ENCODE measurements at places on chromosomes 13 and 19.

DNA sequence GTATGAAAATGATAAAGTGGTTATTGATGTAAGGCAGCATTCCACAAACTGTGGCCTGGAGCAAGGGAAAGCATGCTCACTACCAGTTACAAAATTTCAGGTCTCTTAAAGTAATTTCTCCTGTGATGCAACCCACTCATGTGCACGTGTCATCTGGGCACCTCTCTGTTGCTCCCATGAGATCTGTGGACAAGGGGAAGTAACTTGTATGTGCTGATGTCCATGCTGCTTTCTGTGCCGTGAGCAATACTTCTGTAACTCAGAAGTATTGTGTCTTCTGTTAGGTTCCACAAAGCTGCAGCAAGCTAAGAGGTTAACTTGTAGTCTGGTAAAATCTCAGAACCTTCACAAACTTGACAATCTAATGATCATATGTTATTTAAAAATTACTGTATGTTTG lies 930.0 kb upstream of the SLITRK6 start:
- peak; percentile 17 for DNase-seq

- DNase-seq: no peak
Measured at GRCh38 chr19:1868971-1869370, 5.6 kb upstream of the KLF16 start.

DNA sequence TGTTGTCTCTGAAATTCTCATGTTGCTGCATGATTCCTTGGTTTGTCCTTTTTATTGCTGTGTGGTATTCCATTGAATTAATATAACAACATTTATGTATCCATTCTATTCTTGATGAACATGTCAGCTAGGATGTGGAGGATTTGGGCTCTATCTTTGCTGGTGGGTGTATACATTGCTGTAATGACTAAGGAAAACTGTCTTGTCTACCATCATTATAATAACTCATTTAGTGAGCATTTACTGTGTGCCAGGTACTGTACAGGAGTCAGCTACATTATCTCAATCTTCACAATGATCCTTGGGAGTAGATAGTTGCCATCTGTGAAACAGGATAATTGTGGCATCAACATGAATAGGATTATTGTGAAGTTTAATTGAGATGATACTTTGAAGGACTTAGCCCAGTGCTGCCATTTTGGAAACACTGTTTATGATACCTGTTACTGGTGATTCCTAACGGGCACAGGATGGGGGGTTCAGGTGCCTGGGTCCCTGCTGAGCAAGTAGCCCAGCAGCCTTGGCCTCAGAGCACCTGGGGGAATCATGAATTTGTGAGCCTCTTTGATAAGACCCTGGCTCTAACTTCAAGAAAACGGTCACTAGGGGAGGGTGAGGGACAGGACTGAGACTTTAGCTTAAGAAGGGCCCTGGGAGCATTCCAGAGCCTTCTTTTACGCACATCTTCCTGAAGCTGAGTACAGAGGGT lies 1.8 kb upstream of the CCNE1 start:
- DNase-seq: no peak

- DNase-seq: no peak
Measured at GRCh38 chr13:39575641-39576238, 27.3 kb downstream of the LHFPL6 start.

DNA sequence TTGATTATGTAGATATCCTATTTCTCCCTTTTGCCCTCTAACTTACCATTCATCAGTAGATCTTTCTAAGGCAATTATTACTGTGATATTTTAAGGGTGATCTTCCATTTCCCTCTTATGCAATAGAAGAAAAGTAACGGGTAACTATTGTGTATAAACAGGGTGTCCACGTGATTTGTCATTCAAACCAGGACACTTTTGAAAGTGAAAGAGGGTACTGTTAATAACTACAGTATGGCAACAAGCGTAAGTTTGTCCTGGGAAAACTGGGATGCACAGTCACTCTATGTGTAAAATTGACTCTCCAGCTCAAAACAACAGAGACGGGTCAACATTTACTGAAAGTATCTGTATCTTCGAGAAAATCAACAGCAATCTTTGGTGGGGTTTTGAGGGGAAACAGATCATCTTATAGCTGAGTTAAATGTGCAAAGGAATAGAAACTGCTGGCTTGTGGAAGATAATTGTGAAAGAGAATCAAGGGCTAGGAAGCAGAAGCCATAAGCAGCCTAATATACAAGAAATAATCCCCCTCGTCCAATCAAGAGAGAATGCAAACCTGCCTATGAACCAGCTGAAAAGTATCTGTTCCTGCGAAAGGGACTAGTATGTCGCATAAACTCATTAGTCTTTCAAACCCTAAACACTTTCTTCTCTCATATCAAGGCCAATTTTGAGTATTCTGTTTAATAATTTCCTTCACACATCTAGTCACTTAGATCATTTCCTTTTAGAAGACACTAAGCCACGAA lies 126.7 kb downstream of the FOXO1 start:
- DNase-seq: peak; percentile 20

DNA sequence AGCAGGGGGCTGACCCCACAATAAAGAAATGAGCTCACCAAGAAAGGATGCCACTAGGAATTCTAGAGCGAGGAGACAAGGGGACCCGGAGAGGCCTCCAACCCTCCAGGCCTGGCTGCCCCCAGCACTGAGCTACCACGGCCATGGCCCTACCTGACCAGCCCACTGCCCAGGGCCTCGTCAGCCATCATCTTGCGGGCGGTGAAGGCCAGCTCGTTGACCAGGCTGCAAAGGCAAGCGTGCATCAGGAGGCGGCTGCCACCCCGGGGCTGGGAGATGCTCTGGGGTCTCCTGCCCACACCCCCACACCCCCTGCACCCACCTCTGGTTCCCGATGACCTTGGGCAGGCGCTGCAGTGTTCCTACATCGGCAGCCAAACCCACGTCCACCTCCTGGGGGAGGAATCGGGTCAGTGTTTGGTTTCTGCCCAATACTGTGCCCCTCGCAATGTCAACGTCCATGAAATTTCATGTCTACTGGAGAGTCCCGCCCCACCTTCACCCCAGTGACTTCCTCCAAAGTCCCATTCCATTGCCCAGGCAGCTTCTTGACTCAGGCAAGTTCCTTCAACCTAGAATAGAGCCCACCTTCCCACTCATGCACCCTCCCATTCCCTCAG lies 3.5 kb upstream of the LGALS4 start:
- DNase-seq: no peak

DNA sequence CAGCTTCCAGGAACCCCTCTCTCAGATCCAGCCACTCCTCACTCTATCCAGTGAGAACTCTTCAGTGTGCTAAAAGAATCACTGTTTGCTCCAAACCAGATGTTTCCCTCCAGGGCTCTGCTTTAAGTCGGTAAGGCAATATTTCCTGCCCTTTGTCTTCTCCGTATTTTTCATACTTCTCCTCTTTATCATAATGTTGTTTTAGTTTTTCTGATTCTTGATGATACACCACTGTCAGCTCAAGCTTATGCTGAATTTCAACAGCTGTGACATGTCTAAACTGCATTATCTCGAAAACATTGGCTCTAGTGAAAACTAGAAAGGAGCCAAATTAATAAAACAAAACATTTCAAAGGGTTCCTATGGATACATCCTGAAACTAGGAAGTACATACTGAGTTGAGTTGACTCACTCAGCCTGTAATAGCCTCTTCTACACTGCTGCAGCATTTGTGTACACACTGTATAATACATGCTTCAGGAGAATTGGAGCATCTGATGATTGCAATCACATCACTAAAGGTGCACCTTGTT lies 39.8 kb downstream of the GPR180 start:
- DNase-seq: peak; percentile 30

DNA sequence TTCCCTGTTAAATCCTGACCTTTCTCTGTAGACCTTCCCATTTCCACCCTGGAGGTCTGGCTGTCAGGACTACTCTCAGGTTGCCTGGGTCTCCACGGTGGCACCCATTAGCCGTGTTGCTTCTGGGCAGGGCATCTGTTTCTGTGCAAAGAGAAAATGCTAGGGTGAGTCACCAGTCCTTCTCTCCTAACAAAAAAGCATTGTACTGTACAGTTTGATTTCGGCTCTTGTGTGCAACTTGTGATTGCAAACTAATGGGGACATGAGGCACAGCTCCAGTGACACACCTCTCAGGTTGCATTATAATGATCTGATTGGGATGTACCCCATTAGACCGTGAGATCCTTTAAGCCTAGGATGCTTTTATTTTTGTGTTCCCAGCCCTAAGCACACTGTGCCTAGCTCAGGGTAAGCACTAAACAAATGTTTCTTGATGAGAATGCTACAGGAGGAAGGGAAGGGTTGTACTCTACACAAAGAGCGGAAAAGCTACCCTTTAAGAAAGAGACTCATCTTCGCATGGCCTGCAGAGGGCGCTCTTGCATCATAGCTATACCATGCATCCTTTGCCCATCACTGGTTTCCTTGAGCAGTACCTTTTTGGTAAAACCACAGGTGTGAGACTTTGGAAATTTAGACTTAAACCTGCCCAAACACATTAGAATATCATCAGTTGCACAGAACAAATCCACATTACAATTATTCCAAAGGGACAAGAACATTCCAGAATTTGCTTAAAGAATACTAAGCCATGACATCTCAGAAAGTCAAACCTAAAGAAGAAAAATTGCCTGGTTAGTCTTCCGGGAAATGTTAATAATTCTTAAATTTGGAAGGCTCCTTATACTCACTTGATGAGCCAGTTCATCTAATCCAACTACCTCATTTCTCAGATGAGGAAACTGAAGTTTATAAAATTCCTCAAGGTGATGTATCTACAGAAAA lies 20.3 kb upstream of the TRIM13 start:
- peak; percentile 88 for DNase-seq

GRCh38 chr13:106958621-106959048 lies 390.7 kb upstream of the ARGLU1 start:
- DNase-seq: no peak

DNA sequence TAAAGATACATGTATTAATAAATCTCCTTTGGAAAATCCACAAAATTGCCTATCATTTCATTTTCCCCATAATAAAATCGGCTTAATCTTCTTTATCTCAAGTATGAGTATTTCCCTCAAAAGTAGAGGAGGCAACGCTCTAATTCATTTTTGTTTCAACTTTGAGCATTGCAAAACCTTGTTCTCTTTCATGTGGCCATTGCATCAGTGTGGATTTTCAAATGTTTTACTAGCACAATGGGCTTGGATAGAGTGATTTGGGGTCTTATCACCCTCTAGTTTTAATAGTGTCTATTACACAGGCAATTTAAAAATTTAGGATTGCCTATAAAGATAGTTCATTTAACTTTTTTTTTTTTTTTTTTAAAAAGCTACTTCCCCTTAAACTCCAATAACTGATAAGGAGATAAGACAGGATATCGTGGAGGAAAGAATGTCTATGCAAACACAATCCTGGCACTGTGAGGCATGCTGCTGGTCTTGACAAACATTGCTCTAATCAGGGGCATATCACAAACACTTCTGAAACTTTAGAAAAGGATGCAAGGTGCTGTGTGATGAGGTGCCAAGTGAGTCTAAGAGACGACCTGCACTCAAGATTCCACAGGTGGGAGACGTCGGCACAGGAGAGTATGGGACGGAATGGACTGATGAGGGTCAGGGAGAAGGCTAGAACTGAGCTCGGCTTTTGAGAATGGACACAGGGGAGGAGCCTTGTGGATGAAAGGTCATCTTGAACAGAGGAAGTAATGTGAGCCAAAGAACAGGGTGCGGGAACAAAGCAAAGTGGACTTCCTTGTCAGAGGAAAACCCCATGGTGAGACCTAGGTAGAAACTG lies 199.7 kb downstream of the IRS2 start:
- no peak for DNase-seq

DNA sequence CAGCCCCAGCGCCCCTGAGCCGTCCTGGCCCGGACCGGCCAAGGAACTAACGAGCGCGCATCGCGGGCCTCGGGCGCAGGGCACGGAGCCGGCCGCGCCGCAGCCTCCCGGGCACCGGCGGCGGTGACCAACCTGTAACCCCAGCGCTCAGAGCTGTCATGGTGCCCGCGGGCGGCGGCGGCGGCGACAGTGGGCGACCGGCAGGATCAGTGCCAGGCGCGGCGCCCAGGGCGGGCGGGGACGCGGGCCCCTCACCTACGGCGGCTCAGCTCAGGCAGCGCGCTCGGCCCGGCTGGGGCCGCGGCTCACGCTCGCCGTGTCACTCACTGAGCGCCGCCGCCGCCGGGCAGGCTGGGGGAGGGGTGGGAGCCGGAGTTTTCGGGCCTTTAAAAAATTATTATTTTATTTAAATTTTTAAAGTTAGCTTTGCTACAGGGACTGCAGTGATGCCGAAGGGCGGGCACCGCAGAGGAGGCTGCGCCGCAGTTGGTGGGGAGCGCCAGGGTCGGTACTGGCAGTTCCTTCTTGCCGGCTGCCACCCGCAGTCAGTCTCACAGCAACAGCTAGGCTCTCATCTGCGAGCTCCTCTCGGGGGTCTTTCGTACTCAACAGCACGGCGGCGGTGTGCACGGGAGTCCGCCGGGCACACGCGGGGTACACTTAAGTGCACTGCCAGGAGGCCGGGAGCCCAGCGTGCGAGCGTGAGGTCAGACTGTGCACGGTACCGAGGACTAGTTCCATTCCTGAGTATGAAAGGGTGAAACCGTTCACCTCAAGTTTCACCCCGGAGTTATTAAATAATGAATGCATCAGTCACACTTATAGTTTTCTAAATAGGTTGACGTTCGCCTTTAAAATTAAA lies at the start of gene NALCN:
Gene NALCN (minus strand): TSS at position 328 of the 862 bp plus-strand sequence. CDS start 17,382 bp downstream, outside the sequence.
- DNase-seq: peak; percentile 4

All from SK-MEL-5 (cell line).